ENCODE measurements at places on chromosomes 4 and X.

DNA sequence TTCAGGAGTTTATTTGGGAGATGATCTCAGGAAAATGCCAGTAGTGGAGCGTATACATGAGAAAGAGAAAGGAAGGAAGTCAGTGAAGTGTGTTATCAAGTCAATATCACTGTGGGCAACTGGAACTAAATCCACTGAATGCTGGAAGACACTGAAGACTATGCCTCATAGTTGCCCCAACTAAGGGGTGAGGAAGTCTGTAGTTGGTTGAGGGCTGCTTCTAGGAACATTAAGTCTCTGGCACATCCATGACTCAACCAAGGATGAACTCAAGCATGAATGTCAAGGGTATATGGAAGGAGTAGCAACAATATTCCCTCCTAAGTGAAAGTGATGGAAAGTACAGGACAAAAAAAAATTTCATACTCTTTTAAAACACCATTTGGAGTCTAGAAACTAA, 167.9 kb downstream of the MAGEB17 start:
- no peak for DNase-seq

- no peak for DNase-seq
These were observed 26.5 kb downstream of the HAND2 start for GRCh38 chr4:173503330-173504180.

GRCh38 chr4:8704632-8705031, 112.1 kb downstream of the CPZ start:
- DNase-seq = no peak

DNA sequence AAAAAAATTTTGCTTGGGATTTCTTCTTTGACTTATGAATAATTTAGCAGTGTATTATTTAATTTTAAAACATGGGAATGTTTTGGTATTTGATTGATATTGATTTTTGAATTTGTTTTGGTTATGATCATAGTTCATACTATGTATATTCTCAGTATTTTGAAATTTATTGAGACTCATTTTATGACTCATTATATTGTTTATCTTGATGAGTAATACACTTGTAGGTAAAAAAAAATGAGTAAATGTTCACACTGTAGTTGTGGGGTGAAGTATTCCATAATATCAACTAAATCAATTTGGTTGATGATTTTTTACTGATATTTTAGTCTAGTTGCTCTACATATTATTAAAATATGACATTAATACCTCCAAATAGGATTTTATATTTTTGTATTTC, 1142.2 kb downstream of the ADGRL3 start:
- DNase-seq = no peak

- DNase-seq = no peak
These were observed 80.1 kb downstream of the ANAPC4 start for GRCh38 chr4:25457053-25457715.

GRCh38 chrX:39972340-39972739, 125.4 kb downstream of the BCOR start:
- no peak for DNase-seq

DNA sequence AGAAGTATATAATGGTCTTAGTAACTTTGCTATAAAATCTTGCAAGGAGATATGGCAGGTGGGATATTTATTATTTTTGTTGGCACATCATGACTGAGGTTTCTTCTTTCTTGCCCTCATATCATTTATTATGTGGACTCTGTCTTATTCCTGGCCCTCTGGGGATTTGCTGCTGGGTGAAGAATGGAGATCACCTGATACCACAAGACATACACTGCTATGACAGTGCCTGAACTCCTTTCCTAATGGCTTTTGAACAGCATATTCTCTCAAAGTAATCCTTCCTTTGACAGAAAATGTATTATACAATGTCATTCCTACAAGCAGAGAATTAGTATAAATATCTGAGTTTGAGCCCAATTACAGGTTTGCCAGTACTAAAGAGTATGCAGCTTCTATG, 22.0 kb upstream of the ADGRA3 start:
- no peak for DNase-seq

DNA sequence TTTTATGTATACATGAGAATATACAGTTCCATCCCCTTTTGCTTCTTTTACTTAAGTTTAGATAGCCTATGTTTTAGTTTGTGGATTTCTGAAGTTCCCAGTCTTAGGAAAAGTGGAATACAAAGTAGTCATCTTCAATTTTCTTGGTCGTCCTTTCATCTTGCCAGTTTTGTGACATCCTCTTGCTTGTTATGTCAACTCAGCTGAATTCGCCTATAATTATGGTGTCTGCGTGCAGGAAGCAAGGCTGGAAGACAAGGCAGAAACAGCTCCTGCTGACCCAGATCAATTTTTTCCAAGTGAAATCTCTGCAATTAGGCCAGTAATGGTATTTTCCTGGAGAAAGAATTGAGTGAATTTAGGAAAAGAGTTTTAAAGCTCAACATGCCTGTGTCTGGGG, 28.1 kb upstream of the NYX start:
- no peak for DNase-seq

GRCh38 chr4:8171984-8172924, 13.6 kb upstream of the ABLIM2 start:
- no peak for DNase-seq

DNA sequence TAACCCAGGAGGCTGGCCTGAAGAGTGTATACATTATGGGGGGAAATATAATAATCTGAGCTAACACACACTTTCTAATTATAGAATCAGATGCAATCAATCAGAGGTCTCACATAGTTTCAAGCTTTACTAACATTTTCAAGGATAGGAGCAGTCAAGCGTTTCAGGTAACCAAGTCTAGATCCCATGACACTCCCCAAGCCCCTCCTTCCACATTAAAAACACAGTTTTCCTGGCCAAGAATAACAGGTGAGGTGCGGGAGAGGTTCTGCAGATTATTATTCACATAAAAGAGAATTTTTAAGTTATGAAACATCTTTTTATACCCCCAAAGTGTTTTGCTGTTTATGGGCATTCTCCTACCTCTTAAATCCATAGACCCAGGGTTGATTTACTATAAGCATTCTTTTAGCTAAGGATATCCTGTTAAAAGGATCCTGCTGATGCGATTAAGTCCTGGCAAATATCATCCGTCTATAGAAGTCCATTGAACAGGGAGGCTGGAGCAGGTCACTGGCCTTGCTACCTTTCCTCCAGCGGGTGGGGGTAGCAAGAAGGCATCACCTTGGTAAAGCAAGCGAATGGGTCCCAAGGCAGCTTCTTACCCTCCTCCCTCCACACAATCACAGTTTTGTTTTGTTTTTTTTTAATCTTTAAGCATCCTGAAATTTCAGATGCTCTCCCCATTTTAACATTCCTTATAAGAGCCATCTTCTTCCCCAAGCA, 104.7 kb upstream of the GPM6A start:
- no peak for DNase-seq

- DNase-seq = no peak
These were observed 31.5 kb upstream of the DCLK2 start for GRCh38 chr4:150046728-150047217.

DNA sequence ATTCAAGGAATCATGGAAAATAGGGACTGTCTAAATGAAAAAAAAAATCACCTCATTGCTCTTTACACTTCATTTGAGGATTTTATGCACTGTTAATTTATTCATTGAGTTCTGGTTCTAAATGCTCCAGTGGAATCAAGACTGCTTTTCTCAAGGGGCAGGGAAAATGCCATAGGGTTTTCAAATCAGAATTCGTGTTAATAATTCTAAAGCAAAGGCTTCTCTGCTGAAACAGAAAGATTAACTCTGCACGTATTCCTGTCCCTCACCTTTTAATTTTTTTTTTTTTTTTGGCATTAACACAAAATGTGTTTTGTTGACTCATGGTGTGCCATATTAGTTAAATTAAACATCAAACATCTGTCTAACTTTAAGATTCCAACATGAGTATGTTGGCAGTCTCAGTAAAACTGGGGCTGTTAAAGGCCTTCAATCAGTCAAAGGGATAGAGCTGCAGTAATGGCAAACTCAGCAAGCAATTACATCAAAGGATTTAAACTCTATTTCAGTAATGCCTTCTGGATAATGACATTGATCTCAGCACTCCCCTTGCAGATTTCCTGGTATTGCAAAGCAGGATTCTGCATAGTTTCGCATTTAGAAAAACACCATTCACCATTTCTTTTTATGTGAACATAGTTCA, 878.1 kb downstream of the RAPGEF2 start:
- no peak for DNase-seq

GRCh38 chr4:142567620-142568451, 278.3 kb downstream of the INPP4B start:
- peak; percentile 64 for DNase-seq

GRCh38 chrX:150157291-150157690, 205.8 kb upstream of the MAMLD1 start:
- DNase-seq = no peak

DNA sequence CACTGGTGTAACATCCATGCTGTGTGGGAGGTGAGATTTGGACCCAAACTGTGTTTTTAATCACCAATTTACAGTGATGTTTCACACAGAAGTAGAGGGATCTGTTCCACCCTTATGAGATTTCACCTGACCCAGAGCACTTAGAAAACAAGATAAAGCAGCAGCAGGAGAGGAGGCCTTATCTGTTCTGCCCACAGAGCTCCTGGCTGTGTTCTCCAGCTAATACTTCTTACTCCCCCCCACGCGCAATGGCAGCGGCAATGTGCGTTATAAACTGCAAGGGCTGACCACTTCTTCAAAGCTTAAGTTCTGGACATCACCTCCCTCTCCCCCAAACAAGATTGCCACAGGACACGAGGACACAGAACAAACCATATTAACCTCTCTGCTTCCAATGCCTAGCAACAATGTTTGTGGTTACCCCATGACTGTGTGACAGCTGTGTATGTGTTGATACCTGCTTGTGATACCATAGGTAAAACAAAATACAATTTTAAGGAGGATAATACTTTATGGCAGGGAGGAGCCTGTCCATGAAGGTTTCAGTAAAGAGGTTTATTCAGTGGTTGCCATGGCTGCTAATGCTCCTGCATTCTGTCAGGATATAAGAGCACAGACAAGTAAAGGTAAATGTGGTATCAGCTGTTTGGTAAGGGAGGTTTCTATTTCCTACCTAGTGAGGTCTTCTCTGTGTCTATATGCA, 210.0 kb downstream of the SOWAHB start:
- no peak for DNase-seq

DNA sequence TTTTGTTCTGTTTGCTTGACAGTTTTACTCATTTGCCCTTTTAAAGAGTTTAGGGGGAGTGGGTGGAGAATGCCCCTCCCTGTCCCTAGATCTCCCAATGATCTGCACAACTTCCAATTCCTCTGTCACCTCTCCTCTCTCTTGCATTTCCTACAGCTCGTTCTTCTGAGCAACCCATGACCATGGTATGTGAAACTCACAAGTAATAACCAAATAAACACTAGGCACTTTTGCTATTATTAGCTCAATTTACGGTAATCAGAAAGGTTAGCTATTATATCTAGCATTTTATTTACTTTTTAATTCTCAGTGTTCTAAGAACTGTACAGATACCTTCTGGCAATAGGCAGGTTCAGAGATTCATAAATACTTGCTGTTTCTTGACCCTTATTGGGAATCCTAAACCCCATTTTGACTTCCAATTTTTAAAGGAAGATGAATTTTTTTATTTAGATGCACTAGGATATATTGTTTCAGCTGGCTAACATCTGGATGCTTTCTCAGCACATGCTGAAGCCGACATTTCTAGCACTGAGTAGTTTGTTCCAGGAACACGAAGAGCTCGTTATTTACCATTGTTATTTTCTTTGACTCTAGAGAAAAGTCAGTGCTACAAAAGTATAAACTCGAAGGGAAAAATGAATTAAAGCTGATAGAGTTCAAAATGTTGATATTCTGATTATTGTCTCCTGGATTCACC, 194.7 kb upstream of the TLL1 start:
- no peak for DNase-seq

DNA sequence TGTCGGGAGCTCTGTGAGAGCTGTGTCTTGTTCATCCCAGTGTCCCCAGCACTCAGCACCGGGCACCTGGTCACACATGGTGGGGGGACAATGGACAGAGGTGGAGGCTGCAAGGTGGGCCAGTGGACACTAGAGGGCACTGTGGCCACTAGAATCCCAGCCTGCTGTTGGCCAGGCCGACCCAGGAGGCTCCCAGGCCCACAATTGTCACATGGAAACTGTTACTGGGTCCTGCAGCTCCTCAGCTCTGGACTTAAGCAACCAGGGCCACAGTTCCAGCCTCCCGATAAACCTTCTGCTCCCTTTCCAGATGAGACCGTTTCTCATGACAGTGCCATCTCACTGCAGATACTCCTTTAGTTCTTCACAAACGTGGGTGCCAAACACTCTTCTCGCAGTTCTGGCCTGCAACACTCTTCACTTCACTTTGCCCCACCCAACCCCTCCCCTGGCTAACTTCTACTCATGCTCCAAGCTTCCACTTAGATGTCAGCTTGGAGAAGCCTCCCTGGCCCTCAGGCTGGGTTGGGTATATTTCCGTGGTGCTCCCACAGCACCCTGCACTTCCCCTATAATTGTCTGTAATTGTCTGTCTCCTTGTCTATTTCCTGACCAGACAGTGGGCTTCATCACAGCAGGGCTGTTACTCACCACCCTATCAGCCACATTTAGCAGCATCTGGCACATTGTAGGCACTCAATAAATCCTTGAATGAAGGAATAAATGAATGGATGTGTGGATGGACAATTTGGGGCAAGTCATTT, 3.5 kb upstream of the IQSEC2 start:
- peak; percentile 83 for DNase-seq

DNA sequence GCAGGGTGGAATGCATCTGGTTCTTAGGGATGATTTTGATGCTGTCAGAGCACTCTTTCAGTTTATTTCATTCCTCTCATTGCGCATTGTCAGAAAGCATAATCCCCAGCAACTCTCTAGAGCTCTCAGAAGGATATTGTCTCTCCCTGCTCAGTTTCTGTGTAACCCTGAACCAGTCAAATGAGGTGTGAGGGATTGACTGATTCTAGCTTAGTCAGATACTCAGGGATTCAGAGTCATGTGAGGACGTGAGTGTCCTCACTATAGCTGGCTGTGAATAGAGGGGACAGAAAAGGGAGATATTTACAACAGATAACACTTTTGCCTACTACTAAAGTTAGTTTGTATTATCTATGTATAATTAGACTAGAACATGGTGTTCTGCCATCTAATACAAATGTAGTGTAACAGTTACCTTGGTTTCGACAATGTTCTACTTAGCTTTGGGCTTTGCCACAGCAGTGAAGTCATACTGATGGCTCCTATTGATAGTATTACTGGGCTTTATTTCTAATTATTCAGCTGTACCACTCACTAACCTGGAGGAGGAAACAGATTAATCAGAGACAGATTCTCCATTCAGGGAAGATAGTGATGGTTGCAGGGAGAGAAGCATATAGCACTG, 19.5 kb downstream of the AP1AR start:
- no peak for DNase-seq

GRCh38 chr4:189202869-189203271, 737.8 kb upstream of the FRG1 start:
- DNase-seq = no peak

GRCh38 chr4:76199664-76200211, 13.9 kb downstream of the SCARB2 start:
- DNase-seq = peak; percentile 58
